ENCODE measurements at places on chromosomes 16 and 17. TPM values are rescaled to one million over a fixed set of nuclear protein-coding genes. Genes with fewer than 3 reads are reported as not detected.

GRCh38 chr17:46072998-46073397 is 73.9 kb downstream of the STH start:
- DNase-seq: no peak
- H3K27ac ChIP-seq: no peak overlapping the region
- no peak overlapping the region for H3K4me3 ChIP-seq
- H3K36me3 ChIP-seq: no peaks in the 10 kb centered on the region
- H3K4me1 ChIP-seq: peaks cover 39% of the 10 kb centered on the region
- no peaks in the 10 kb centered on the region for H3K27me3 ChIP-seq

Gene HS3ST3A1
- total RNA-seq: 2.1 TPM

Gene HSD17B2
- total RNA-seq: not detected

Gene PGP
- total RNA-seq: 24.5 TPM

DNA sequence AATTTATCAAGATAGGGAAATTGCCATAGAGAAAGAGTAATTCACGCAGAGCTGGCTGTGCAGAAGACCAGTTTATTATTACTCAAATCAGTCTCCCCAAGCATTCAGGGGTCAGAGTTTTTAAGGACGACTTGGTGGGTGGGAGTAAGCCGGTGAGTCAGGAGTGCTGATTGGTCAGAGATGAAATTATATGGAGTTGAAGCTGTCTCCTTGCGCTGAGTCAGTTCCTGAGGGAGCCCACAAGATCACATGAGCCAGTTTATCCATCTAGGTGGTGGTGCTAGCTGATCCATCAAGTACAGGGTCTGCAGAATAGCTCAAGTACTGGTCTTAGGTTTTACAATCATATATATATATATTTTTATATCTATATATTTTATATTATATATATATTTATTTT is 6.0 kb upstream of the AQP8 start:
- H3K4me3 ChIP-seq: no peak overlapping the region
- H3K4me1 ChIP-seq: no peaks in the 10 kb centered on the region
- no peaks in the 10 kb centered on the region for H3K27me3 ChIP-seq
- no peaks in the 10 kb centered on the region for H3K36me3 ChIP-seq
- no peak for DNase-seq
- H3K27ac ChIP-seq: no peak overlapping the region

Gene CRYM
- total RNA-seq: not detected

DNA sequence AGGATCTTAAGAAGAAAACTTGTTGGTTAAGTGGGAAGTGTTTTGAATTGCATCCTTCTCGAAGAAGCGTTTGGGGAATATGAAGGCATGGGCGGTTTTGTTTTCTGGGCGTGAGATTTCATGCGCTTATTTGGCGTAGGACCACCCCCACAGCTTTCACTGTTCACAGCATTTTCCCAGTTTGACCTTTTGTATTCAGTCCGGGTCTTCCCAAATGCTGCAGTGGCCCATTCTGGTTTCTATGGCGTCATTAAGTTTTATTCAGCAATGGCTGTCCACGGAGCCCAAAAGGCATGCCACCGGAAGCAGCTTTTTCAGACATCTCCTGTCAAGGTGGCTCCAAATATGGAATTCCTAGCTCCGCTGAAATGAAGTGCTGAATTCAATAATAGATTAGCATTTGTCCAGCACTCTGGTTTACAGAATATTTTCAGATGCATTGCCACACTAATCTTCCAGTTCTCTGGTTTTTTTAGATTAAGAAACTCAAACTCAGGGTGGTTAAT is 90.6 kb upstream of the FBXO47 start:
- no peak overlapping the region for H3K27ac ChIP-seq
- no peak overlapping the region for H3K4me3 ChIP-seq
- H3K27me3 ChIP-seq: no peaks in the 10 kb centered on the region
- no peaks in the 10 kb centered on the region for H3K36me3 ChIP-seq
- no peak for DNase-seq
- no peaks in the 10 kb centered on the region for H3K4me1 ChIP-seq

- H3K27me3 ChIP-seq: no peaks in the 10 kb centered on the region
- no peak overlapping the region for H3K4me3 ChIP-seq
- no peak overlapping the region for H3K27ac ChIP-seq
- no peak for DNase-seq
- no peaks in the 10 kb centered on the region for H3K36me3 ChIP-seq
These were observed 186.0 kb upstream of the ZFHX3 start for GRCh38 chr16:73233846-73234424.

Gene TMED6
- total RNA-seq: not detected

DNA sequence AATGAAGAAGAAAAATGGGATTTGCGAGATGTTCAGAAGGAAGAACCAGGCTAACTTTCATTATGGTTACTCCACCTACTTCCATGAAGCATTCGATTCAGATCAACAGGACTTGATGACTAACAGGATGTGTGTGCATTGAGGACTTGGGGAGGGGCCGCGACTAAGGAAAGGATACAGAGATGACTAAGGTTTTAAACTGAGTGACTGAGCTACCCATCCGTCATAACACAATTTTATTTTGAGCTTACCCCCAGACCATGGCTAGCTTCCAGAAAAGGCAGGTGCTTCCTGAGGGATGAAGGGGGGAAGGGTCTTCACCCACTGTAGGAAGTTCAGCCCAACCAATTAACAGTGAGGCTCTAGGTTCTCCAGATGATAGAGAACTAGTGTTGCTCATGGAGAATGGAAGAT is 2.5 kb upstream of the CDYL2 start:
- H3K27ac ChIP-seq: no peak overlapping the region
- no peak overlapping the region for H3K4me3 ChIP-seq
- DNase-seq: no peak
- no peaks in the 10 kb centered on the region for H3K36me3 ChIP-seq
- peaks cover 5% of the 10 kb centered on the region for H3K4me1 ChIP-seq
- H3K27me3 ChIP-seq: no peaks in the 10 kb centered on the region

- H3K27ac ChIP-seq: peak overlapping the region; percentile 90
- H3K27me3 ChIP-seq: no peaks in the 10 kb centered on the region
- no peak overlapping the region for H3K4me3 ChIP-seq
- H3K4me1 ChIP-seq: peaks cover 44% of the 10 kb centered on the region
These were observed 14.3 kb downstream of the MNT start for GRCh38 chr17:2386400-2387085.
